ENCODE measurements at places on chromosomes 2 and 18.

DNA sequence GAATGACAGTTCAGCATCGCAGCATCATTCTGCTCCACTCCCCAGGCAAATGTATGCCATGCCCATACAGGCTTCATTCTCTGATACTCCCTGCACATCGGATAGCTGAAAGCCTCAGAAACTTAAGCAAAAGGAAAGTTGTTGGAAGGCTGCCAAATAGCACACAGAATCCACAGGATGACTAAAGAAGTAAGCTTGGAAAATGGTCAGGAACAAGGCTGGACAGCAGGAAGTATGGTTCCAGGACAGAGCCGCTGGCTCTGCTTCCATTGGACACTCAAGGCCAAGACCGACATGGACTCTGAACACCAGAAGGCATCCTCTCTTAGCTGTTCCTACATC is 256.5 kb downstream of the CDH20 start:
- no peak for DNase-seq

DNA sequence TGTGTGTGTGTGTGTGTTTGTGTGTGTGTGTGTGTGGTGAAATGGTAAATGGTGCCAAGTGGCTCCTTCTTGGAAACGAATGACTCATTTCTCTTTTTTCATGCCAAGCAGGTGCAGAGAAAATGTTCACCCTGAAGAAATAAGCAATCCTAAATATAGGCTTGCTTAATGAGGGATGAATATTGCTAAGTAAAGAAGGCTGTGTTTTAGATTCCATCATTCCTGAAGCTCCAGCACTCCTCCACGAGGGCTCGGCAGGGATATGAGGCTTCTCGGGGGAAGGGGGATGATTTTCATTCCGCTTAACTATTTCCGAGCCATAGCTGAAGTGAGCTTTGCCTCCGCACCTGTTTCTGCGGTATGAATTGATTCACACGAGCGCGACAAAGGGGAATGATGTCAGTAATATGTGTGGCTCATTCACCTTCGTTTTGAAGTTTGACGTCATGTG is 72.9 kb downstream of the TSN start:
- no peak for DNase-seq

DNA sequence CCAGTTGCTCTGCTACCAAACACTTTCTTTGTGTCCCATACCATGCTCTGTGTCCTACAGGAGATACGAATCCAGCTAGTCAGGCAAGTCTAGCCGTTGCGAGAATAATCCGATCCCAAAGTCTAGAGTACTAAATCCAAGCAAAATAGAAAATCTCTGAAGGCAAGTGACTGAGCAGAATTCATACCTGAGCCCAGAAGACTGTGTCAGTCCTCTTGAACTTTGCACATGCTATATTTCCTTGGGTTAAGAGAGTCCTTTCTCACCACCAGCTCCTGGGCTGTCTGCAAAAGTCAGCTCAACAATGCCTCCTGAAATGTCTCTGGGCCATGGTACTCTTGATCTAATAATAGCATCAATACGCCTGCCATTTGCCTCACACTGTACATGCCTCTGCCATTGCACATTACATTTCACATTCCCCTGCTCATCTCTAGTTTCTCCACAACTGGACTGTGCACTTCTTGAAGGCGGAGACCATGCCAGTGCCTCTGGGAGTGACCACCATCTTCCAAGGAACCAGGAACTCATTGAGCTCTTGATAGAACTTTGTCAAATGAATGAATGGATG is 265.8 kb upstream of the ID2 start:
- no peak for DNase-seq

DNA sequence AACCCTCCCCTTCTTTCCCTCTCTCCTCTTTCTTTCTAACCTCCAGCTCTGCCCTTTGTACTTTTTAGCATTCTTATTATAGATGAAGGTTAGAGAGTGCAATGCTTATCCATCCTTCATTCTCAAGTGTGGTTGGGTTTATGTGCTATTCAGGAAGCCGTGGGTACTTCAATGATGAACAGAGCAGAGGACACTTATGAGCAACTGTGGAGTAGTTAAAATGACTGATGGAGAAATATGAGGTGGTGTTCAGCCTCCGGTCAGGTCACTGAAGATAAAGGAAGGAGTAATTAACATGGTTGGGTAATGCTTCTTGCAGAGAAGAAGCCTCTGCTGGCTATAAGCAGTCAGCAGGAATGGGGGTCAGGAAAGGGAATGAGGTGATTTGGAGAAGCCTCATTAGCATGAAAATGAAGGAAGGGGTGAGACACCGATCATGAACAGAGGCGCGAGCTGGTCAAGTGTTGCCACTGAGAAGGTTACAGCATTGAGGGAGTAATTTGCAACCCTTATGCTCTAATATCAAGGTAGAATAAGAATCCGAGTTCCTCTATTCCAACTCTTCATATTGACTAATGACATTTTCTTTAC is 174.7 kb downstream of the LPIN1 start:
- no peak for DNase-seq

DNA sequence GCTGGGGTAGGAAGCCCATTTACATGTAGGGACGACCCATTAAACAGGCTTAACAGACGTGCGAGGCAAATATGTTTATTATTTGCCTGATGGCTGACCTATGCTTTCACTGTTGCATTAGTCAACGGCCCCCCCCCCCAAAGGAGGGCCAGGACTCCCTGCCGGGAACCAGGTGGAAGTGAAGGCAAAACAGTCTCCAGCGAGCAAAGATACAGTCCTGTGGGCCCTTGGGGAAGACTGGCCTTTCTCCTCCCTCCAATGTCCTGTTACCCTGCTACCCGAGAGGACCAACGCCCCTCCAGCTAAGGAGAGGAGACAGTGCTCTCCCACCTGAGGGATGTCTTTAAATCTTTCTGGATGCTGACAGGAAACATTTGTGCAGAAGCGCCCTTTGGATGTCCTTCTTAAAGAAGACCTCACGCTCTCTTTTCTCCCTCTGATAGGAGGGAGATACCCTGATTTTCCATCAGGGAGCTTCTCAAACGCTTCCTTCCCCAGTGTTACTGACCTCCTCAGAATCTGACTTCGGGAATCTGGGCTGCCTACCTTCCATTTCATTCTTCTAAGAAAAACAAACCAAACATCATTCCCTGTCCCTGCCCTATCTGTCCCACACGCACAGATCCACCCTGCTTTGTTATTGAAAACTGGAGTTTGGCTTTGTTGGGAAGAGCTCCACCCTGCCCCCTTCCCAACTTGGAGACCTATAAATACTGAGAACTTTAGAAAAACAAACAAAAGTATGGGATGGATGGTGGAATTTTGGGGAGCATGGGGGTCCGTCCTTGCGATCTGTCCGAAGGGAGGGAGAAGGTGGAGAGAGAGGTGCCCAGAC is 135.9 kb upstream of the SIX3 start:
- no peak for DNase-seq

DNA sequence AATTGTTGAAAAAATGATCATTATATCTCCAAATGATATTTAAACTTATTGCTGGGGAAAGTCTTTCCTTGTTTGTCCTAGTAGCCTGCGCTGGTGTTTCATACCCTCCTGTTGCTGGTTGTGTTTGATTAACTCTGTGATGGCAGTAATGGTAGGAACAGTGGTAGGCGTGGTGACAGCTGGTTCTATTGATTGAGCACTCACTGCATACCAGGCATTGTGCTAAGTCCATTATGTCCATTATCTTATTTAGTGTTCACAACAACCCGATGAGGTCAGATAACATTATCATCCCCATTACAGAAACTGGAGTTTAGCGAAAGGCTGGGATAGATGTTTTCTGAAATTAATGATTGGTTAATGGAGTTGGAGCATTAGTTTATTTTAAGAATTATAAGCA is 77.8 kb upstream of the STON1 start:
- no peak for DNase-seq

GRCh38 chr2:98583816-98584618 is 24.3 kb downstream of the COA5 start:
- DNase-seq, result no peak
